Karpas-422 (cell line): ENCODE measurements at places on chromosomes 6 and 20. TPM values are rescaled to one million over a fixed set of nuclear protein-coding genes. Genes with fewer than 3 reads are reported as not detected.
A peak's percentile ranks its signal among the peaks of the same experiment; 100 is the strongest.

GRCh38 chr20:57654363-57654997, 34.3 kb upstream of the ZBP1 start:
- peak; percentile 90 for DNase-seq

DNA sequence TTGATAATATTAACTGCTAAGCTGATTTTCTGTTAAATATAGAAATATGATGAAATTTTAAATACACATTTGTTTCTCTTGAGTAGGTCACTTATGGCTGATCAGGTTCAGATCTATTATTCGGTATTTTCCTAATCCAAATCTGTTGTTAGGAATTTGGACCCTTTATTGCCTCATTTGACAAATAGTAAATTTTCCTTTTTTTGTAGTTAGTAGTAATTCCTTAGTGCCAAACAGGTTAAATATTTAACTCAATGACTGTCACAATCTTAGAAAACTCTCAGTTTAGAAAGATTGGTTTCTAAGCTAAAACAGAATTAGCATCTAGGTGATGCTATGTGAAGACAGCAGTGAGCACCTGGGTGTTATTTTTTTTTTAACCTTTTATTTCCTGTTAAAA, 1598.9 kb downstream of the KHDRBS2 start:
- no peak for DNase-seq

DNA sequence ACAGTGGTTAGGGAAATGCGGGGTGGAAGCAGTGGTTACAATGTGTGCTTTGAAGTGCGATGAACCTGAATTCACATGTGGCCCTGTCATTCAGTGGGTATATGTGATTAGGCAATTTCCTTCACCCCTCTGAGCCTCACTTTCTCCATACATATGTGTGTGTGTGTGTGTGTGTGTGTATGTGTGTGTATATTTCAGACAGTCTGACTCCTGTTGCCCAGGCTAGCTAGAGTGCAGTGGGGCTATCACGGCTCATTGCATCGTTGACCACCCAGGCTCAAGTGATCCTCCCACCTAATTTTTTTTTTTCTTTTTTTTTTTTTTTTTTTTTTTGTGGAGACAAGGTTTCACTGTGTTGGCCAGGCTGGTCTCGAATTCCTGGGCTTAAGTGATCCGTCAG, 6.3 kb downstream of the PPP1R14C start:
- DNase-seq = no peak

GRCh38 chr20:45935416-45936046, 1.0 kb downstream of the PCIF1 start:
- no peak for DNase-seq

- no peak for DNase-seq
Measured at GRCh38 chr20:16201191-16201590, 372.1 kb downstream of the KIF16B start.

DNA sequence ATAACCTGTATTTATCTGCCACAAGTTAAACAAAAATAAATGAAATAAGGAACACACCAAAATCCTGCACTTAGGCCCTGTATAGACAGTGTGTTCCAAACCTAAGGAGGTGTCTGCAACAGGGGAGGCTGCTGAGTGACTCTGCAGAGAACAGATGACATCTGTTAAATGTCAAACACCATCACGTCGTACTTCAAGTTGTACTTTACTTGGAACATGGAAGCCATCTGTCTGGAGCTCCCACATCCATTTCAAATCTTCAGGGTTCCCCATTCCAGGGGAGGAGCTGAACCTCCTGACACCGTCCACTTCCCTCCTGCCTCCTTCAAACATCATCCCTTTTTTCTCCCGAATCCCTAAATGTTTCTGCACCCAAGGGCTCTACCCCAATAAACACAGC, 1.8 kb upstream of the MAP7 start:
- DNase-seq = no peak

GRCh38 chr20:33400812-33401183, 521 bp downstream of the CDK5RAP1 start:
- peak; percentile 64 for DNase-seq

- DNase-seq = no peak
Measured at GRCh38 chr20:44485830-44486198, 10.1 kb downstream of the TTPAL start.

DNA sequence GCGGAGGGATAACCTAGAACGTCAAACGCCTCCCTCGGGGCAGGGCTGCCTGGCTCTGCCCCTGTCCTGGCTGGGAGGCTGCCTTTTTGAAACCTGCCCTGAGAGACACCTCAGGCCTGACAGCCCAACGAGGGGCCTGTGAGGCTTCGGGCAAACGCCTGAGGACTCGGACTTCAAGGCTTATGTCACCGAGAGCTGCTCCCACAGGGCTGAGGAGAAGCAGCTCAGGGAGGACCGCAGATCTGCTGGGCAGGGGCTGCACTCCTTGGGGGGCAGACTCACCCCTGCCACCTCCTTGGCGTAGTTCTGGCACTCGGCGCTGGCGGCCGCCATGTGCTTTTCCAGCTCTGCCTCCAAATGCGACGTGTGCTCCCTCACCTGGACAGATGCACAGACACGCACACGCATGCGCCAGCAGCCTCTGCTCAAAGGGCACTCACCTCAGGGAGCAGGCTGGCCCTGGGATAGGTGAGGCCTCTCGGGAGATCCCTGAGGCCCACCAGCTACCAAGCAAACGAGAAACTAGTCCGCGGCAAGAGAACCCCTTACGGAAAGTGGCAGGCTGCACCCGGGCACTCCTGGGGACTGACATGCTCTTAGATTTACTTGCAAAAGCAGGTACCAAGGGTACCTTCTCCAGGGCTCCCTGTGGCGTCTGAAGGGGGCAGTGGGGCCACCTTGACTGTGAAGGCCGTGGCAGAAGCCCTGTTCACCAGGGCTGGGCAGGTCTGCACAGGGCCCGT, 49.6 kb downstream of the DSTN start:
- DNase-seq = no peak

DNA sequence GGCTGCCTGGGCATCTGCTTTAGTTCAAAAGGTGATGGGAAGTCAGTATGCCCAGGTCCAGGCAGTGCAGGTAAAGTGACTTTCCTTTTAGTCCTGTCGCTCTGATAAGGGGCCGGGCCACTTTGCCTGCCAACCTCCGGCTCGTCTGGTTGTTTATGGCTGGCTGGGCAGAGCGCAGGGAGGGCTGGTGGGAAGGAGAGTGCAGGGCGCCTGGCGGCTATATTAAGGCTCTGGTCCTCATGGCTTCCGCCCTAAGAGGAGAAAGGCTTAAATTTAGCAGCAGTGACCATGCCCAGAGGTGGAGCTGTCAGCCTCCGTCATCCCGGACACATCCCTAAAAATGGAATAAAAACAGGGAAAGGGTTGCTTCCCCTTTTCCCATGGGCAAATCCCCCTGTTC, 14.6 kb downstream of the GATA5 start:
- no peak for DNase-seq

GRCh38 chr6:31660381-31661261, at the start of gene C6orf47:
Gene C6orf47 (minus strand): TSS chr6:31660778. CDS start chr6:31659947, 831 bp downstream.
- peak; percentile 93 for DNase-seq

- DNase-seq = peak; percentile 83
Measured at GRCh38 chr20:63501818-63502670, 3.2 kb upstream of the EEF1A2 start.

DNA sequence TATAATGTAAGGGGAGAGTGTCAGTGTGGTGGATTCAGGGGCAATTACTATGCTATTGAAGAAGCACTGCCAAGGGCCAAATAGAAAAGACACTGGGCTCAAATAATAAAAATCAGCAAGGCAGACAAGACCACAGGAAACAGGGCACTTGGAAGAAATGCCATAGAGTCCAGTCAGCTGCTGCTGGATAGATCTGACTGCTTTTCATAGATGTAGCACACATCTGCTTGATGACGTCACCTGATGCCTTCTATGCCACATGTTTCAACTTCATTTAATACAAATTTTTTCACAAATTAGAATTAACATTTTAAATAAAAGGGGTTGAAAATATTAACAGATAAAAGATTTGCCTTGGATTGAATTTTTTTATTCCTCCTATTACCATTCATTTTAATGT, 23.9 kb upstream of the AHI1 start:
- DNase-seq = no peak

DNA sequence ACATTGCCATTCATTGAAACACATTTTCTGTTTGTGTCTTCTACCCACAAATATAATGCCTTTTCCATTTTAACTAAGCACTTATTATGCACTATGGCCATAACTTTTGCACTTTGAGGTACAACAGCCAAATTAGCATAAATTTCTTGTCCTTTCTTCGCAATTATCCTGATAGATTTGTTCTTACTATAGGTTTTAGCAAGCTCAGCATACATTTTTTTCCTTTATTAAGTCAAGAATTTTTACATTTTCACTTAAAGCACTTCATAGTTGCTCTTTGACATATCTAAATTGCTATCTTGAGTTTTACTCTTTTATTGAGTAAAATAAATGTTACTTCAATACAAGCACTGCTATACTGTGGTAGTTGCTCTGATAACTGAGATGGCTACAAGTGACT, 5.8 kb downstream of the DEFB114 start:
- no peak for DNase-seq

DNA sequence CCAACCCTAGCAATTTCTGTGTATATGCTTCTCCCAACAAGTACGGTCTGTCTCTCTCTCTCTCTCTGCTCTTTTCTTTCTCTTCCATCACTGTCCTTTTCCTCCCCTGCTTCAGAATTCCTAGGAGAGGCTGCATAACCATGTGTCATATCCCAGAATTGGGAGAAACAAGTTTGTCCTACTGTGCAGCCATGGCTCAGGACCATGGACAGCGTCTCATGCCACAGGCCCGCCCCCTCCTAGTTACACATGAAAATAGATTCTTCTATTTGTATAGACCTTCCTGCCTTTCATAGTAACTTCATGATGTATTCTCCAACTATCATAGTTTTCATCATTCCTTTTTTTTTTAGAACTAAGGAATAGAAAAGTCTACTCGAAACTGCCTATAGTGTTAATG, 98.0 kb downstream of the FNDC1 start:
- no peak for DNase-seq

- peak; percentile 65 for DNase-seq
Measured at GRCh38 chr6:33392595-33392948, 949 bp downstream of the KIFC1 start.

DNA sequence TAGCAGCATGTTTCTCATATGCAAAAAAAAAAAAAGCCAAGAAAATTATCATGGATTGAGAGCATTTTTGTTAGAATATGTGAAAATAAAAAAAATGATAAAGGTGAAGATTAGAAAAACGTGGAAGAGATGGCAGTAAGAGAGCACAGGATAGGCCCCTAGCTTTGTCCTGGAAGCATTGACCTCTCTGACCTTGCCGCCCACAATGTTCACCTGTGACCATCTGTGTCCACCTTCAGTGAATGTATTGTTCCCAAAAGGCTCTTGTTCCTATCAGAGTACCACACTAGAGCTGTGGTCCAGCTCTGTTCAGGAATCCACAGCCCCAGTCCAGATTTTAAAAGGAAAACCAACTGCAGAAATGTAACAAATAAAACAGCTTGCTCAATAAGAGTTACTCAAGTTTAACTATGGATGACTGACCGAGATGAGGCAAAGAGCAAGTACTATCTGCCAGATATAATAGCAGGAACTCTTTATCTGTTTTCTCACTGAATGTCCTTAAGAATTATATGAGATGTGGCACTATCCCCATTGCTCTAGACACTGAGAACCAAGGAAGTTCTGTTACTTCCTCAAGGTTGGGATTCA, 287.7 kb upstream of the STXBP5 start:
- no peak for DNase-seq

GRCh38 chr20:59217173-59217572, 53.6 kb downstream of the ZNF831 start:
- no peak for DNase-seq

DNA sequence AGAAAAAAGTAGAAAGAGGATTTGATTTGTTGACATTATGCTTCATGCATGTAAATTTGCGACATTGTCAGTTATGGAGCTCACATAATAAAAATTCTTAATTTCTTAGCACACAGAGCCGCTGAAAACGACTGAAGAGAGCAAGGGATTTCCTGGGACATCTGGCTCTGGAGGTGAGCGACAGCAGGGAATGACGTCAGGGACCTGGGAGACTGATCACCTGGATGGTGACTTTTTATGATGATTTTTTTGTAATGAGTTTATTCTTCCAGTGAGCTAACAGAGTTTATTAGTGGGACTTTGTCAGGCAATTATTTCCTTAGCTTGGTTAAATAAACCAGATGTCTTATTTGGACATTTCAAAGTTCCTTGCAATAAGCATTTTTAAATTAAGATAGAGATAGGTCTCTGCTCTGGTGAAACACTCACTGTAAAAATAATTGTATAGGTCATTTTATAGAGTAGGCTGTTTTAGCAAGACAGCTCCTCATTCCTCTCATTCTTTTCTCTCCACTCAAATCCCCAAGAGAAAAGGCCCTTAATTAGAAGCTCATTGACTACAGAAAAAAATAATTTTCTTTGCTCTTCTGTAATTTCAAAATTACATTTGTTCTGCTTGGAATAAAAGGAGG, 19.4 kb downstream of the TMEM200A start:
- no peak for DNase-seq

DNA sequence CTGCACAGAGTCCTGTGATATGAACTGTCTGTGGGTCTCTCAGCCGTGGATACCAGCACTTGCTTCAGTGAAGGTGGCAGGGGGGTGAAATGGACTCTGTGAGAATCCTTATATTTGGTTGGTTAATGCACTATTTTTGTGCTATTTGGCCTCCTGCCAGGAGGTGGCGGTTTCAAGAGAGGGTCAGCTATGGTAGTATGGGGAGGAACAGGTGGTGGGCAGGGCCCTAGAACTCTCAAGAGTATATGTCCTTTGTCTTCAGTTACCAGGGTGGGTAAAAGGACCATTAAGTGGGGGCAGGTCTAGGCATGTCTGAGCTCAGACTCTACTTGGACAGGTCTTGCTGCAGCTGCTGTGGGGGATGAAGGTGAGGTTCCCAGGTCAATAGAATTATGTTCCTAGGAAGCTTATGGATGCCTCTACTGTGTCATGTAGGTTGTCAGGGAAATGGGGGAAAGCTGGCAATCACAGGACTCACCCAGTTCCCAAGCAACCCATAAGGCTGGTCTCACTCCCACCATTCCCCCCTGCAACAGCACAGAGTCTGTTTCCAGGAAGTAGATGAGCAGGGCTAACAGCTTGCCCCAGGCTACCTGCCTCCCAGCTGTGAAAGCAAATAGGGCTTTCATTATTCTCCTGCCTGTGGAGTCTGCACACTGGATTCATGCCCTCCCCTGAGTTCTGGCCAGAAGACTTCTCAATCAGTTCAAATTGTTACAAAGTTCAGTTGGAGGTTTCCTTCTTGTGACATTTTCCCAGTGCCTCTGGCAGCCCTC, 56.8 kb upstream of the PHIP start:
- peak; percentile 46 for DNase-seq

DNA sequence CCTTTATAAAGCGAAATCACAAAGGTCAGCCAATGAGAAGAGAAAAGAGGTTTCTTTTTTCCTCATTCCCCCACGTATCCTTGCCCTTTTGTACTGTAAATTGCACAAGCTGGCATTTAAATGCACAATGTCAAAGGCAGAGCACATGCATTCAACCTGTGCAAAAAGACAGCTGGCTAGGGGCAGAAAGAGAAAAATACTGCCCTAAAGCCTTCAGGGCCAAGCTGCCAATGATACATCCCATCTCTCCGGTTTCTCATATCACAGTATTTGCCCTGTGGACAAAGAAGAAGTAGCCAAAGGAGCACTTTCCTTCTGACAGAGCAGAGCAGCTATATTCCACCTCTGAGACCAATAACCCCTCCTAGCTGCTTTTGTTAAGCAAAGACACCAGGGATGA, 219.2 kb downstream of the TRDN start:
- DNase-seq = no peak

The PHACTR3 gene
- not detected in 2 replicates for total RNA-seq

The COL19A1 gene
- total RNA-seq = not detected in 2 replicates

The CST4 gene
- not detected in 2 replicates for total RNA-seq

The MCCD1 gene
- total RNA-seq = not detected in 2 replicates

The MDFI gene
- total RNA-seq = not detected in 2 replicates

The WFDC10B gene
- total RNA-seq = not detected in 2 replicates

The HTR1E gene
- total RNA-seq = not detected in 2 replicates

The TMEM217 gene
- 0.22 TPM in 1 of 2 replicates, not detected in the other for total RNA-seq

The LGSN gene
- not detected in 2 replicates for total RNA-seq

The MRPS10 gene
- 34.7 and 54.2 TPM in 2 replicates for total RNA-seq

The CDSN gene
- not detected in 2 replicates for total RNA-seq
